ENCODE measurements at places on chromosomes 16 and 17.

DNA sequence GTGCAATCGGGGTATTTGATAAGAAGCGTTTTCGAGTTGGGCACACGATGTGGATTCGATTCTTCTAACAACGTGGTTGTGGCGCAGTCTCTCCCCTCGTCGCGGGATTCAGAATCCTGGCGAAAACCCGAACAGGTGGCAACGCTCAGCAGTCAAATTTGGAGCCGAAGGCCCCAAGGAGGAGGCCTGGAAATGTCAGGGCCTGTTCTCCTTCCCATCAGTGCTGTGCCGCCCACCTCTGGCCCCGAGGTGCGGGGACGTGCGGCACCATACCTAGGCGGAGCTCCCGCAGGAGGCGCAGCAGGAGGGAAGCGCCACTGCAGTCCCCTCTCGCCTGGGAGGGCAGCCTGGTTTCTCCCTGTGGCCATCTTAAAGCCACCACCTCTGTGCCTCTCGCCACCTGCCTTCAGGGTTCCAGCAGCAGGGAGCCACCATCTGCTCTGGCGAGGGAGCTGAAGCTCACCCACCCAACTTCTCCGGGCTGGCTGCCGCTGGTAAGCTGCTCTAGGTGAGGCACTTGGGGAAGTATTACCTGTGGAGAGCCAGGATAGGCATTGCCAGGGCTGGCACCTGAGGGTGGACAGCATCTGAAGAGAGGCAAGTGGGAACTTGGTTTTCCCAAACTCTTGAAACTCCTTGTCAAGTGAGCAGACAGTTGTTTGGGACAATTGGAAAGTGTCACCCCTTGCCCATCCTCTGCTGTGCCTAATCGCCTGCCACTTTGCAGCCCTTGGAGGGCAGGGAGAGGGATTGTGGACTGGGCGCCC lies 2.6 kb upstream of the AATF start:
- DNase-seq, result no peak

DNA sequence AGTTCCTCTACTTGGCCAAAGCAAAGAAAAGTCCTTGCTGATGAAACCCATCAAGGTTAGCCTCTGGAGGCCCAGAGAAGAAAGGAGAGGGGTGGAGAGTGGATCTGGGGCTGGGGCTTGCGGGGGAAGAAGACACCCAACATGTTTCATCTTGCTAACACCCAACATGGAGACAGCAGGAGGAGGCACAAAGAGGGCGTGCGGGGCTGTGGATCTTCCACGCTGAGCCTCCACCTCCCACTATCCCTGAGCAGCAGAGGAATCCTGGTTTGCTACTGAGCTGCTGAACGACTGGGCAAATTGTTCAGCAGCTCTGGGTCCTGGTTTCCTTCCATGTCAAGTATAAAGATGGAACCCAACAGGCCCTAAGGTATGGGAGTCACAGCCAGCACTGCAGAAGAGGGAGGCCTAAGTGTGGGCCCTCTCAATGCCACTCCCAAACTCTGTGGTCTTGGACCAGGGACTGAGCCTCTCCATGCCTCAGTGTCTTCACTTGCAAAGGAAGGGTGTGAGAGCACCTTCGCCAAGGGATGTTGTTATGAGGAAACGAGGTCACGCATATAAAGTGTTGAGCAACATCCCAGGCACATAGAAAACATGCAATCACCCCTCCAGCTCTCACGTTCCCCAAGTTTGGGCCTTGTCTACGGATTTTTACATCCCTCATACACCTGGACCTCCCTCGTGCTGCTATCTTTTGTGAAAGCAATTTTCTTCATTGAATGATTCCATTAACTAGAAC lies 122.5 kb downstream of the XYLT1 start:
- DNase-seq, result no peak

- no peak for DNase-seq
These were observed 130.1 kb upstream of the HLF start for GRCh38 chr17:55134486-55135157.

- no peak for DNase-seq
These were observed 32.2 kb downstream of the RHBDL3 start for GRCh38 chr17:32297860-32298259.

DNA sequence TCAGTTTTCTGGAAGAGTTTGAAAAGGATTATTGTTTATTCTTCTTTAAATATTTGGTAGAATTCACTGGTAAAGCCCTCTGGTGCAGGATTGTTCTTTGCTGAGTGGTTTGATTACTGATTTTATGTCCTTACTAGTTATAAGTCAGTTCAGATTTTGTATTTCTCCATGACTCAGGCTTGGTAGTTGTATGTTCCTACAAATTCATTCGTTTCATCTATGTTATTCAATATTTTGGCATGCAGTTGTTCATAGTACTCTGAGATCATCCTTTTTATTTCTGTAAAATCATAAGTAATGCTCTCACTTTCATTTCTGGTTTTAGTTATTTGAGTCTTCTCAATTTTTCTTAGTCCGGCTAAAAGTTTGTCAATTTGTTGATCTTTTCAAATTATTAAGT lies 58.1 kb upstream of the CRYM start:
- DNase-seq, result no peak

DNA sequence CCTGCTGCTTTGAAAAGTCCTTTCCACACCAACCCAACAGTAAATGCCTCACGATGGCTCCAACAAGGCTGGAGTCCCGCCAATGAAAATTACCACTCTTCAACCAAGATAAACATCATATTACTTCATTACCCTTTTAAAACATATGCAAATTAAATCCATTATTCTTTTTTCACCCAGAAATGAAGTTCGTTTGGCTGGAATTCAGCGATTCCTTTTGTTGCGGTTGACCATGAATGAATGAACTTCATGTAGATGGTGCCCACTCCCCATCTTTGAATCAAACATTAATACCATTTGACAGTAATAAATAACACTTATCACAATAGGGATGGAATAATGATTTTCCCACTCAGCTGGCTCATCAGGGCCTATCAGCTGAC lies 211.5 kb upstream of the TOX3 start:
- DNase-seq, result no peak

DNA sequence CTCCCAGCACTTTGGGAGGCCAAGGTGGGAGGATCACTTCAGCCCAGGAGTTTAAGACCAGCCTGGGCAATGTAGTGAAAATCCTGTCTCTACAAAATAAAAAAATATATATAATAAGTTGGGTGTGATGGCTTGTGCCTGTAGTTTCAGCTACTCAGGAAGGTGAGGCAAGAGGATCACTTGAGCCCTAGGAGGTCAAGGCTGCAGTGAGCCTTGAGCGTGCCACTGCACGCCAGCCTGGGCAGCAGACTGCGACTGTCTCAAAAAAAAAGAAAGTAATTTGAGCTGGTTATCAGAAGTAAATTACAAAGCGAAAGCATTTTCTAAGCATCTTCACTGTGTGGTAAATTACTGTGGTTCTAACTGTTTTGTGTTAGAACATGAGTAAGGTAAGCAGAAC lies 66.2 kb downstream of the NQO1 start:
- no peak for DNase-seq

- no peak for DNase-seq
These were observed 52.9 kb upstream of the LGALS9 start for GRCh38 chr17:27577884-27578717.

DNA sequence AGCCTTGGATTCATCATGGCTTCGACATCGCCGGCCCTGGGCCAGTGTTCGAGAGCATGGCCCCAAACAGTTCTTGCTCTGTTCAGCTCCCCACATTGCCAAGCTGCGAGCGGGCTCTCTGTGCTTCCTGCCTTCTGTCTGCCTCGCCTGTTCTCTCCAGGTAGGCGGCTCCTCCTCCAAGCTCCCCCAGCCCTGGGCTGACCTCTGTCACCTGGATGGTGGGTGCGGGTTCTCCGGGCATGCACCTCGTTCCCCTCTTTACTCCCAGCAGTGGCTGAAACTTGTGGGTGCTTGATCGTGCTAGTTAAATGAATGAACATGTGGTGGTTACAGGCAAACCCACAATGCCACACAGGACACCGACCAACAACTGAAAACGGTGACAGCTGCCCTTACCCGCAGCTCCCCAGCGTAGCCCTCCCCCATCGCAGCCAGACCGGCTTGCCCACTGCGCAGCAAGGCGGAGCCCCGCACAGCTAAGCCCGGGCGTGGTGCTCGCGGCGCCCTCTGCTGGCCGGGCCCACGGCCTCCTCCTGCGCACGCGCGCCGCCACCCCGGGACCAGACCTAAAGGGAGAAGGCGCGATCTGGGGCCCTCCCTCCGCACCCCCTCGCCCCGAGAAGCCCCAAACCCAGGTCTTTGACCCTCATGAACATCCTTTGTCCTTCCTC lies 23.0 kb upstream of the EIF1 start:
- peak; percentile 72 for DNase-seq

DNA sequence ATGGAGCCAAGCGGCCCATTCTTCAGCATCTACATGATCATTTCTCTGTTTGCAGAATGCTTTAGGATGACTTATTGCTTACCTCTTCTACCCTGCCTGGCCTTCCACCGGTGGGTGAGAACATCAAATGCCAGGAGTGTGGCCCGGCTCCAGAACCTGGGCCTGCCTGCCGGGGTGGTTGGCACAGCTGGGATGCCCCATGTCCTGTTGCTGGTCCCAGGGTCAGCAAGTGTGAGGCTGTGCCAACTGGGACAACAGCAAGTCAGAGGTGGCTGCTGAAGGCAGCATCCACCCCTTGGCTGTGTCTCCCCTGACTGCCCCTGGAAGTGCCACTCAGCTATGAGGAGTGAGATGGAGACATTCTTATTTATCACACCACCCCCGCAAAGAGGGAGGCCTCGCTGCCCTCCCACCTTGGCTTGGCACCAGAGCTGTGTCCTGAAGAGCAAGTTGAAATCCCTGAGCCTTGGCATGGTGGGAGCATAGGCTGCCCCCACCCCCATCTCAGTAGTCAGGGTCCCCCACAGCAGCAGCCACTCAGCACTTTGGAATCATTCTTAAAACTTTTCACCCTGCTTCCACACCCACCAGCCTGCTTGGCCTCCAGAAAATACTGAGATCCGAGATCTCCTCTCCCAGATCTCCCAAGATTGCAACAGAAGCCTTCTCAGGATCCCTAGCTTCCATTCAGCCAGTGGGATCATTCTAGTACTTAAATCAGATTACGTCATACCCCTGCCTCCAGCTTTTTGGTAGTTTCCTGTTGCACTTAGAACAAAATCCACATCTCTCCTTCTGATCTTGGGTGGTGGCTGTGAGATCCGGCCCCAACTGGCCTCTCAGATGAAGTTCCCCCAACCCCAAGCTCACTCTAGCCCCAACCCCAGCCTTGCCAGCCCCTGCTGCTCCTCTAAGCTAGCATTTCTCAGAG lies 127.5 kb downstream of the SOCS1 start:
- no peak for DNase-seq

GRCh38 chr17:61647047-61647446 lies 56.0 kb upstream of the NACA2 start:
- DNase-seq, result no peak

GRCh38 chr17:78840530-78840779 lies 159 bp downstream of the USP36 start:
- no peak for DNase-seq

- peak; percentile 29 for DNase-seq
These were observed 208.2 kb downstream of the FTO start for GRCh38 chr16:53912155-53912554.

DNA sequence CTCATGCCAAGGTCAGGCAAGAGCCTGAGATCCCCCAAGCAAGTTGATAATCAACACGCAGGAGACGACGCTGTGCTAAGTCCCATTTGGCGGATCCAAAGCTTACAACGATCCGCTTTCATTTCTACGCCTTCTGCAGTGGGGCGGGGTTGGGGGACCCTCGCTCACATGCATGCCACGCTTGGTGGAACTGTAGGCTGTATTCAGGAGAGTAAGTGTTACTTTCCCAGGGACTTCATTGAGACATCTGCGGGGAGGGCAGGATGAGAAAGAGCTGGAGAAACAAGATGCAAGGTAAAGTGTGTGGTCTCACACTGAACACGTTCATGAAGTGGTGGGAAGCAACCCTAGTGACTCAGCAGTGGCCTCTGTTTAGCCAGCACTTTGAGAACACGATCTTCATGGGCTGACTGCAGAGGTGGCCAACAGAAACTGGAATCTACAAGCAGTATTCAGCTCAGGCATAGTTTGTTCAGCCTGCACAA lies 100.5 kb downstream of the XYLT1 start:
- DNase-seq, result no peak

DNA sequence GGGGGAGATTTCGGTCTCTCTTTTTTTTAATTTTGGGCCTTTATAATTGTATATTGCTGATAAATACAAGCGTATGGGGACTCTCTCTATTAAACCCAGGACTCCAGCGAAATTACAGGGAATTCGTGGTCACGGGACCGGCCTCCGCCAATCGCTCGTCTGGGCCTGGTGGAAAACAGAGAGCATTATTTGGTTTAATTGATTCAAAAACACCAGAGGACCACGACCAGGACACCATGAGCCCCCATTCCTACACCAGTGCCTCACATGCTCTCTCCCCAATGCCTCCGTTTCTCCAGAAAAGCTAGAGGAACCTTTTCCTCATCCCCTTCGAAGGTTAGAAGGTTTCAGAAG lies at the start of gene HOXB2:
HOXB2 (minus strand) TSS at position 88 of the 354 bp plus-strand sequence. CDS start 198 bp downstream, outside the sequence.
- no peak for DNase-seq

- DNase-seq, result no peak
These were observed 87.3 kb downstream of the RPA1 start for GRCh38 chr17:1916963-1917715.

DNA sequence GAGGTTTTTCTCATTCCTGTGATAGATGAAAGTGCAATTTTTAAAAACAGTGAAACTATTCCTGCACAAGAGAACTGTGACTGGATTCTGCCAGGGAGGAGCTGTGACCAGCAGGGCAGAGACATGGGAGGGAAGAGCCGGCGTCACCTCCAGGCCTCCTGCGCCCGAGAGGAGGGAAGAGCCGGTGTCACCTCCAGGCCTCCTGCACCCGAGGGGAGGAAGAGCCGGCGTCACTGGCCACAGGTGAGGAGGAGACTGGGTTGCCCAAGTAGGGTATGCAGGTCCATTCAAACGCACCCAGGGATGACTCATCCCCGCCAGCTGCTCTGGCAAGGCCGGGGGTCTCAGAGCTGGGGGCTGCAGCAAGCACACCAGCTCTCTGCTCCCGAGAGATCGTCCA lies 56.7 kb downstream of the METRNL start:
- no peak for DNase-seq

GRCh38 chr16:49651996-49652395 lies 203.9 kb downstream of the ZNF423 start:
- DNase-seq, result no peak

DNA sequence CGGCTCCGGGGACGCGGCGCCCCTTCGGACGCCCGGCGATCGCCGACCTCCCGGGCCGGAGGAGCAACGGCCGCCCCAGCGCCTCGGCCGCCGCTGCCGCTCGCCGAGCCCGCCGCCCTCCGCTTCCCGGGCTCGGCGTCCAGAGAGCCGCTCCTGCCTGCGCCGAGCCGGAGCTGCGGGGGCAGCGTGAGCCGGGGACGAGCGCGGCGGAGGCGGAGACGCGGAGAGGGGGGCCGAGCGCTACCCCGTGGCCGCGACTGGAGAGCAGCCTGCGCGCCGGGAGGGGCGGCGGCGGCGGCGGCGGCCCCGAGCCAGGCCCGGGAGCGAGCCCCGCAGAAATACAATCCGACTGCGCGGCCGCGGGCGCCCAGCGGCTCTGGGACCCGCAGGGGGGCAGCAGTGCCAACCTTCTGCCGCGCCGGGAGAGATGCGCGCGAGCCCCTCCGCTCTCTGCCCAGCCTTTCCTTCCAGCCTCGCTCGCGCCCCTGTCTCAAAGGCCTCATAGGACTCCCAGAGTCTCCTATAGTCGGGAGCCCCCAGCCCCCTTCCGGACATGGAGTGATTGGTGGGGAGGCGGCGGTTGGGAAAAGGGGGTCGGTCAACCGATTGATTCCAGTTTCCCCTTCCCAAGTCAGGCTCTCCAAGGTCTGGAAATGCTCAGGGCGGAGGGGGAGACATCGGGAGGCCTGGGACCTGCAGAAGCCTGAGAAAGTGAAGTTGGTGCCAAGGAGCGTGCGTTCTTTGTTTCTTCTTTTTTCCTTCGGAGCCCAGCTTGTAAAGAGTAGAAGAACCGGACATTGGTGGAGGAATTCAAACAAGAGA lies 1.0 kb upstream of the SDK2 start:
- no peak for DNase-seq
